ENCODE measurements at places on chromosomes 2 and 18.

GRCh38 chr2:45705233-45705632 lies 53.8 kb downstream of the PRKCE start:
- DNase-seq, result no peak

DNA sequence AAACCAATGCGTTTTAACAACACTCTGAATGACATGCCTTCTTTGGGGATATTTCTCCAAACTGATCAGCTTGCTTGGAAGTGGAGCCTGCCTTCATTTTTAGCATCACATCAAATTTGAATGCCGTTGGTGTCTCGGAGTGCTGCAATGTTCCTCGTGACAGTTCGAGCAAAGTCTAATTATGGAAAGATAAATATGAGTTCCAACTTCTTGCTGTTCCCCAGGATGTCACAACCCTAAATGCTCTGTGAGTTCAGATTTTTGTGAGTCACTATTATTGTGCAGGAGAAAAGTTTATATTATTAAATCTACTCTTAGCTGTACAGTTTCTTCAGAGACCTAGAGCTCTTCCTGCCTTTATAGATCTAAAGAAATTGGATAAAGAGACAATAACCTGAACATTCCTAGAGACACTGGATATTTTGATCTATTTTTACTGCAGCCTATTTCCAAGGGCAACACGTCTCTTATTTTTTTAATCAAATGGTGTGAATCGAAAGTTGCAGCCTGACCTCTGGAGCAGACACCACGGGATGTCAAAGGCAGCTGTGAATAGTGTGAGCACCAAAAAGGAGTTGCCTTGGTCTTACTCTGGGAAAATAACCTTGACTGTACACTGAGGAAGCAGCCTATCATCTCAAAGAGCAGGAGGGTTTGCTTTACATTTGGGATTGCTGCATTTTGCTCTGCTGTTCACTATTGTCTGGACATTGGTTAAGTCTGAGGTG lies 330.1 kb downstream of the TDRD15 start:
- DNase-seq, result no peak

- no peak for DNase-seq
Measured at GRCh38 chr2:85772841-85773491, 19.2 kb downstream of the ATOH8 start.

GRCh38 chr2:230441227-230441897 lies 25.4 kb downstream of the SP100 start:
- DNase-seq, result no peak

DNA sequence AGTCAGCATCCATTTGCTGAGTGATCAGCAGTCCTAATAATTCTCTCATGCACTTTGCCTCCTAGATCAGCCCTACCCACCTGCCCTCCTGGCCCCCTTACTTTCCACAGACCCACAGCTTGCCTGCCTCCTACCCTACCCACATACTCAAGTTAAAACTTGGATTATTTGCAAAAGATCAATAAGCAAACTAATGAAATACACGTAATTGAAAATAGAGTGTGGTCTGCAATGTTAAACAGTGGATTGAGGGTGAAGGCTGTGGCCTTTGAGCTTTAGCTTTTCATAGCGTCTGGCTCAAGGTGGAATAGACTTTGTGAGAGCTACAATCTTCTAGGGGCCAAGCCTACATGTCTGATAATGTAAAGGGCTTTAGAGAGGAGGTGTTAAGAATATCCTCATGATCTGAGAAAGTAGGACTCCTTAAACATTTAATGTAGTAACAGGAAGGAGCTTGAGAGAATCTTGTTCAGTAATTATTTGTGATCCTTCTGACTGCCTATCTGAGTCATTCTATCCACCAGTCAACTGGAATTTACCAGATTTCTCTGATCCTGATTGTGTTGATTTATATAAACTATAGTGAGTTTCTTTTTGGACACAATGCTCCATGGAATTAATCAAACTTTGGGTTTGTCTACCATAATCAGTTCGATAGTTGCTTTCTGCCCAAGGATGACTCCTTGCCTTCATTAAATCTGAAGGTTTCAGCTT lies 310.0 kb downstream of the HRH4 start:
- no peak for DNase-seq

DNA sequence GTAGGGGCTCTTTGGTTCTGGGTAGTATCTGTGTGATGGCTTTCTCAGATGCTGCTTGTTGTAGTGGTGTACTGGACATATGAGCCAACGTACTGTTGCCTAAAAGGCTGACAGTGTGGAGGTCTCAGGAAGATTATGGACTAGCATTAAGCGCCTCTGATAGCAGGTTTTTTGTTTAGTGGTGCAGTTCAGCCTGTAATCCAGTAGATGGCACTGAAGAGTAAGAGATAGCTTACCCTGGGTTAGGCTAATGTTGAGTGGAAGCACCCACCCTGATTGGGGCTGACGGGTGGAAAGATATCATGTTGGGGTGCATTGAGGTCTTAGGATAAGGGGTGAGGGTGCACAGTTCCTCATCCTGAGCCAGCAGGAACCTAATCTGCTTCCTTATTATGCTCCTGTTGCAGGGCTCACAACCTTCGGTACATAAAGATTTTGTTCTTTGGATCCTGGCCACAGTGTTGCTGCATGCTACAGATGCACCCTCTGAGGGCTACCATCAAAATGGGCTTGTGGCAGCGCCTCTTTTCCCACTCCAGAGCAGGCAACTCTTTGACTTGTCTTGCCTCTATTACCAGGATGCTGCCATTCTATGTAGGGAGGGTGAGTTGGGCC lies 79.6 kb downstream of the MSTN start:
- DNase-seq, result no peak

DNA sequence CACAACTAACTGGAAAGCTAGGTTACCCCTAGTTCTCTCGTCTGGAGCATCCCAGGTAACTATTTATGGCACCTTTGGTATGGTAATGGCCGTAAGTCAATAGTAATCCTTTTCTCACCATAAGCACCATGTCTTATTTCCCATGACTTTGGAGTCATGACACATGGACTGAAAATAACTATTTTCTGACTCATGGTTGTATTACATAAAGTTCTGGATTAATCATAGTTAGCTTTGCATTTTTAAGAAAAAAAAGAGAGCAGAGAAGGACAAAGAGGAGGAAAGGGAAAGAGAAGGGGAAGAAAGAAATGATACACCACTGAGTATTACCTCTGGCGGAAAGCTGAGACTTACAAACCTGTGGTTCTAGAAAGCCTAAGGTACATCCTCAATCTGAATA lies 99.3 kb downstream of the BIN1 start:
- no peak for DNase-seq

GRCh38 chr18:9822587-9823185 lies 63.1 kb upstream of the TXNDC2 start:
- DNase-seq, result no peak

- no peak for DNase-seq
Measured at GRCh38 chr18:23631746-23632145, 31.0 kb downstream of the ANKRD29 start.

DNA sequence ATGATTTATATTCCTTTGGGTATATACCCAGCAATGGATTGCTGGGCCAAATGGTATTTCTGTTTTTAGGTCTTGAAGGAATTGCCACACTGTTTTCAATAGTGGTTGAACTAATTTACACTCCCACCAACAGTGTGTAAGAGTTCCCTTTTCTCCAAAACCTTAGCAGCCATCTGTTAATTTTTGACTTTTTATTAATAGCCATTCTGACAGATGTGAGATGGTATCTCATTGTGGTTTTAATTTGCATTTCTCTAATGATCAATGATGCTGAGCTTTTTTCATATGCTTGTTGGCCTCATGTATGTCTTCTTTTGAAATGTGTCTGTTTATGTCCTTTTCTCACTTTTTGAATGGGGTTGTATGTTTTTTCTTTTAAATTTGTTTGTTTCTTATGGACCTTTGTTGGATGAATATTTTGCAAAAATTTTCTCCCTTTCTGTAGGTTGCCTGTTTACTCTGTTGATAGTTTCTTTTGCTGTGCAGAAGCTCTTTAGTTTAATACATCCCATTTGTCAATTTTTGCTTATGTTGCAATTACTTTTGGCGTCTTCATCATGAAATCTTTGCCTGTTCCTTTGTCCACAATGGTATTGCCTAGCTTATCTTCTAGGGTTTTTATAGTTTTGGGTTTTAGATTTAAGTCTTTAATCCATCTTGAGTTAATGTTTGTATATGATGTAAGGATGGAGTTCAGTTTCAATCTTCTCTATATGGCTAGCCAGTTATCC lies 119.7 kb upstream of the XIRP2 start:
- DNase-seq, result no peak

GRCh38 chr2:227407591-227408151 lies 19.9 kb upstream of the SCYGR1 start:
- no peak for DNase-seq

DNA sequence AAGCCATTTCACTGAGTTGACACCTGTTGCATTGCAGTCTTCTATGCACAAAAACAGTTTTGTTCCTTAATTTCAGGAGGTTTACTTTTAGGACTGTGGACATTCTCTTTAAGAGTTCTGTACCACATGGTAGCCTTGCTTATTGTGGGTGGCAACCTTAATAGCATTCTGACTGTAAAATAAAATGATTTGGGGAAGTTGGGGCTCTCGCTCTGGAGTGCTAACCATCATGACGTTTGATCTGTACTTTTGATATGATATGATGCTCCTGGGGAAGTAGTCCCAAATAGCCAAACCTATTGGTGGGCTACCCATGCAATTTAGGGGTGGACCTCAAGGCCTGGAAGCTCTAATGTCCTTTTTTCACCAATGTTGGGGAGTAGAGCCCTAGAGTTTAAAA lies 3.4 kb downstream of the CTLA4 start:
- DNase-seq, result no peak

- no peak for DNase-seq
Measured at GRCh38 chr2:213067888-213068287, 83.5 kb downstream of the IKZF2 start.

GRCh38 chr2:178891265-178891958 lies 84.2 kb upstream of the TTN start:
- no peak for DNase-seq

- no peak for DNase-seq
Measured at GRCh38 chr2:134395779-134396178, 141.9 kb downstream of the MGAT5 start.

- no peak for DNase-seq
Measured at GRCh38 chr2:51237626-51238271, 205.8 kb upstream of the NRXN1 start.

DNA sequence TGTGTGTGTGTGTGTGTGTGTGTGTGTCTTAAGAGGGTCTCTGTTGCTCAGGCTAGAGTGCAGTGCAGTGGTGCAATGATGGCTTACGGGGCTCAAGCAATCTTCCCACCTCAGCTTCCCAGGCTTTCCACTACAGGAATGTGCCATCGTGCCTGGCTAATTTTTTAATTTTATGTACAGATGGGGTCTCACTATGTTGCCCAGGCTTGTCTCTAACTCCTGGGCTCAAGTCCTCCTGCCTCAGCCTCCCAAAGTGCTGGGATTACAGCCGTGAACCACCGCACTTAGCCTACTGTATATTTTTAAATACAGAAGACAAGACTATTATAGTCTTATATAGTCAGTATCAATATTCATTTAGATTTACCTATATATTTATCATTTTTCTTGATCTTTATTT lies 220.1 kb upstream of the STON1 start:
- DNase-seq, result no peak
